Mucosa of descending colon (tissue), 3 donors: ENCODE measurements at places on chromosomes 12 and 14.

DNA sequence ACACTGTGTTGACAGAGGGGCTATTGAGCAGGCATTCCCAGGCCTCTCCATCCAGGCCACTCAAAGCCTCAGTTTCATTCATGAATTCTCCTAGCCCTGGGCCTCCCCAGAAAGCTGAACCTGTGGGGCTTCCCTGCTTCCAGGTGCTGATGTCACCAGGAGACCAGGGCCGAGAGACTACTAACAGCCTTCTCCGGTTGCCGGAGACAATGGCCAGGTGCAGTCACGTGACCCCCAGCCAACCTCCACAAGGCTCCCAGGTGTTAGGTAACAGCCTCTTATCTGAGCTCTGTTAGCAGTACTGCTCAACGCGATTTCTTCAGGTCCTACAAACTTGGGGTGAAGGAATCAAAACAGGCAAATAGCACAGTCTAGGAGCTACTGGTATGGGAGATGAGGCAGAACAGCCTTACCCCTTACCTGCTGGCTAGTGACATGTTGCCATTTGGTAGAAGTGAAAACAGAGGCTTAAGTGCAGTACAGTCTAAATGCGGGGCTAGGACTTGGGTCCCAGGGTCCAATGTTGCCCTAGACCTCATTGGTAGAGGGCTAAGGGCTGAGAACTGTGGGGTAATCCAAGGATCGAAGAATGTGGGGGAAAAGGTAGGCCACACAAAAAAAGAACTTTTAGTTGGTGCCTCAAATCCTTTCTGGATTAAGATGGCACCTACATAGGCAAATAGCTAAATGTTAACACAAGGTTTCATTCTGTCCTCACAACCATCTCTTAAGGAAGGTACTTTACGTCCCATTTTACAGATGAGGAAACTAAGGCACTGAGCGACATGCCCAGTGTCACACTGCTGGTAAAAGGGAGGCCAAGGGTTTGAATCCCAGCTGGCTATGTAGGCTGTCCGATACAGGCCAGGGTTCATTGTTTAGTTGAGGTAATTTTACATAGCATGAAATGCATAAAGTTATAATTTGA, 3.8 kb downstream of the CCDC88C start:
- DNase-seq = peak; percentile 76

GRCh38 chr14:75293920-75294648, 15.5 kb downstream of the FOS start:
- peak; percentile 95 for DNase-seq

GRCh38 chr12:24378548-24379407, 429.3 kb upstream of the SOX5 start:
- no peak for DNase-seq

- DNase-seq = no peak
Measured at GRCh38 chr12:18992336-18992735, 137.2 kb upstream of the PLEKHA5 start.
